Neuronal stem cell (in vitro differentiated cells): ENCODE measurements at places on chromosomes 16 and 17.

GRCh38 chr17:39196808-39197291 is 619 bp downstream of the CACNB1 start:
- no peak for DNase-seq

- no peak for DNase-seq
Observed at GRCh38 chr16:50201787-50202186, 48.7 kb downstream of the TENT4B start.

DNA sequence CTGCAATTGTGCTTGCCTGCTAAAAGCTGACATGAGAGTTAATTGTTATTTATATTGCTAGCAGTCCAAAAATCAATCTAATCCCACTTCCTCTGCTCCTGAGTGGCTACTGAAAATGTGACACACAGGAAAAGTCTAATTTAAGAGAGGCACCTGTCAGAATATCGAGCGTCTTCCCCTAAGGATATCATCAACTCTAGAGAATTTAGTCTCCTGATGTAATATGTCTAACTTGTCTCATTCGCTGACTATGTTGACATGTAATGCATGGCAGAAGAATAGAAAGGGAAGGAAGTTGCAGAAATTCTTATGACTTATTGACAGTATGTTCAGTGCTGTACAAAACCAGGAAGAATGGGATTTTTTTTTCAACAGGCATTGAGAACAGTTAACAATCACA is 893.4 kb upstream of the CDH8 start:
- no peak for DNase-seq

DNA sequence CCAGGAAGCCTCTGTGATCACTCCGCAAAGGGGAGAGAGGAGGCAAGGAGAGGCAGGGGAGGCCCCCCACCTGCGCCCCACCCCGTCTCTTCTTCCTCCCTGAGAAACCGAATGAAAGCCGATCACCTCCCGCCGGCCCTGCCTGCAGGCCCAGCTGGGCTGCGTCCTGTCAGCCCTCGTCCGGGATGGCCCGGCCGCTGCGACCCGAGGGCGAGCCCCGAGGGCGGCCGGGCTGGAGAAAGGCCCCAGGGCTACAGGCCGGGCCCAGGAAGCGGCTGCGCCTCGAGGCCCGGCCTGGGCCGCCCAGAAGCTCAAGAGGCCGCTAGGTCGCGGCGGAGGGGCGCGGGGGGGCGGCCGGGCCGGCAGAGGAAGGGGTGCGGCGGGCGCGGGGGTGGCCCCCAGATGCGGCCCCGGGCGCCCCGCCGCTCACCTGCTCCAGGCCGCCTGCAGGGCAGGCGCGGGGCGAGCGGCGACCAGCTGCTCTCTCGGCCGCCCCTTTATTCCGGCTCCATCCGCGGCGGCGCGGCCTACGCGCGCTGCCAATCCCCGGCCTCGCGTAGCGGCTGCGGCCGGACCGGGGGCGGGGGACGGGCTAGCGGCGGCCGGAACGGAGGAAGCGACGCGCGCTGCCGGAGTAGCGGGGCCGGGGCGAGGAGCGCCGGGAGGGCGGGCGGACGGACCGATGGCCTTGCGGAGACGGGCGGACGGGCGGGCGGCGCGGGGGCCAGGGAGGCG is at the start of gene ZNF319:
ZNF319 (minus strand) TSS at position 702 of the 735 bp plus-strand sequence. CDS start 2,407 bp downstream, outside the sequence.
- DNase-seq, result no peak

- no peak for DNase-seq
Observed at GRCh38 chr17:72122010-72122764, 1.4 kb downstream of the SOX9 start.

GRCh38 chr17:8110907-8111306 is 7.4 kb downstream of the ALOXE3 start:
- no peak for DNase-seq

DNA sequence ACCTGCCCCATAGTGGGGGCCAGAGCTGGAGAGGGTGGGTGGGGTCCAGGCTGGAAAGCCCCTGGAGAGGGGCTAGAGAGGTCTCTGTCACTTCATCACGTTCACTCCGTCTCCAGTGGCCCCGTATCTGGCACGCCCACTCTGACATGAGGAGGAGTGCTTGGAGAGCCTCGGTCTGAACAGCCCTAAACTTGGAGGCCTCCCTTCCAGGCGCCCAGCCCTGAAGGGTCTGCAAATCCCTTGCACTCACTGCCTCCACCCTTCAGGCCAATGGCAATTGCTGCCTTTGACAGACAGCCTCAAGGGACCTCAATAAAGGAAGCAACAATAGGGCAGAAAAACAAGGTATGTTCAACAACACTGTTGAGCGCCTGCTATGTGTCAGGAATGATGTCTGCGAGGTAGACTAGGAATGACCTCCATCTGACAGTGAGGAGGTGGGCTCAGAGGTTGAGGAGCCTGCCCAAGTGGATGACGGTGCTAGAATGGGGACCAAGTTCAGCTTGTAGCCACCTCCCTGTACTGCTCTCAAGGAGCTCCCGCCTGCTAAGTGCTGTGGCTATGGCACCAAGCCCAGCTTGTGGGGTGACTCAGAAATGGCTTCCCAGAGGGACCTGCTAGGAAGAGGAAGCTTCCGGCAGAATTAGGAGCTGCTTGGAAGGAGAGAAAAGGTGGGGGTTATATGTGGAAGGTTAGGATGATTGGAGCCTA is 2.9 kb upstream of the EPX start:
- no peak for DNase-seq
